ENCODE measurements at places on chromosomes 7 and 10.
A peak's percentile ranks its signal among the peaks of the same experiment; 100 is the strongest.

DNA sequence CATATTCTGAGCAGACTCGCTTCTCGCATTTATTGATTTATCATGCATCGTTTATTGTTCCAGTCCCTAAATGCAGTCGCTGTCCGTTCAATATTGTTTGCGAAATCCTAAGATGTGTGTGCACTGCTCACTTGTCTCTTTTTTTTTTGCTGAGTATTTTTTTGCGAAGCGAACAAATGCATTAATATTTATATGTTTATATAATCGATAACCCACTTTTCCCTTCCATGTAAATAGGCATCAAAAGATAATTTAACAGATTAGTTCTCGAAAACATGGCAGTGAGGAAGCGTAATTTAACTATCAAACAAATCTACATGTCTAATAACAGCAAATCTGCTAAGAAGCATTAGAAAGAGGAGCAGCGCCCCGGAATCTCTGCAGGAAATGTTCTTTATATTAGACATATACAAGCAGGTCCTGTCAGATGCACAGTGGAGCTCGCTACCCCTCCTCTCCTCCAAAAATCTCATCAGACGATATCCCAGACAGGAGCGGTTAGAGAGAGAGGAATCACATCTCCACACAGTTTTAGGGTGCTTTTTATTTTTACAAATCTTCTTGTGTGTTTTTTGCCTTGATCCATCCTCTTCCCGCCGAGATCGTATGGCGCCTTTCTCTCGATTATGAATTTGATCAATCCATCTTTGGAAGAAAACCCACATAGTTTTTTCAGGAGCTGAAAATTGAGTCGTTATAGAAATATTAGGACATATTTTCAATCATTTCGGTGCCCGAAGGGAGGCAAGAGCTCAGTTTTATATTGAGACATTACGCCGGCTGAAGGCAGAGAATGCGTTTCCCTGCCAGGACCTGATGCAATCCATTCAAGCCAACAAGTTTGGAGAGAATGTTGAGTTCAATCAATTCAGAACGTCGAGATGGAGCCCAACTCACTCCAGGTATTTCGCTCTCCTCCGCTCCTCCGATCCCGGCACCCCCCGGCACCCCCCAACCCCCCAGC, at the start of gene ARID5B:
ARID5B (plus strand) TSS at position 871 of the 964 bp plus-strand sequence; CDS start at position 882, 11 bp downstream.
- peak; percentile 41 for DNase-seq

- DNase-seq = no peak
Measured at GRCh38 chr10:13883636-13884444, 297.1 kb downstream of the PRPF18 start.

- no peak for DNase-seq
Measured at GRCh38 chr7:229184-229964, 37.0 kb downstream of the FAM20C start.

- DNase-seq = no peak
Measured at GRCh38 chr10:74987339-74988053, 124.0 kb upstream of the SAMD8 start.

- DNase-seq = no peak
Measured at GRCh38 chr10:15150563-15150962, 17.9 kb downstream of the NMT2 start.

GRCh38 chr10:73456187-73456890, 23.0 kb upstream of the MSS51 start:
- no peak for DNase-seq

GRCh38 chr10:29009464-29009863, 279.4 kb upstream of the LYZL1 start:
- DNase-seq = no peak

GRCh38 chr10:59337201-59337652, 25.1 kb downstream of the FAM13C start:
- peak; percentile 94 for DNase-seq

GRCh38 chr10:79628988-79629954, 18.5 kb downstream of the SFTPA1 start:
- no peak for DNase-seq

Measured in NCI-H1105 treated with DMSO at 0.1 percent for 48 hours (cell line).